ENCODE measurements at places on chromosomes 16 and 17.

DNA sequence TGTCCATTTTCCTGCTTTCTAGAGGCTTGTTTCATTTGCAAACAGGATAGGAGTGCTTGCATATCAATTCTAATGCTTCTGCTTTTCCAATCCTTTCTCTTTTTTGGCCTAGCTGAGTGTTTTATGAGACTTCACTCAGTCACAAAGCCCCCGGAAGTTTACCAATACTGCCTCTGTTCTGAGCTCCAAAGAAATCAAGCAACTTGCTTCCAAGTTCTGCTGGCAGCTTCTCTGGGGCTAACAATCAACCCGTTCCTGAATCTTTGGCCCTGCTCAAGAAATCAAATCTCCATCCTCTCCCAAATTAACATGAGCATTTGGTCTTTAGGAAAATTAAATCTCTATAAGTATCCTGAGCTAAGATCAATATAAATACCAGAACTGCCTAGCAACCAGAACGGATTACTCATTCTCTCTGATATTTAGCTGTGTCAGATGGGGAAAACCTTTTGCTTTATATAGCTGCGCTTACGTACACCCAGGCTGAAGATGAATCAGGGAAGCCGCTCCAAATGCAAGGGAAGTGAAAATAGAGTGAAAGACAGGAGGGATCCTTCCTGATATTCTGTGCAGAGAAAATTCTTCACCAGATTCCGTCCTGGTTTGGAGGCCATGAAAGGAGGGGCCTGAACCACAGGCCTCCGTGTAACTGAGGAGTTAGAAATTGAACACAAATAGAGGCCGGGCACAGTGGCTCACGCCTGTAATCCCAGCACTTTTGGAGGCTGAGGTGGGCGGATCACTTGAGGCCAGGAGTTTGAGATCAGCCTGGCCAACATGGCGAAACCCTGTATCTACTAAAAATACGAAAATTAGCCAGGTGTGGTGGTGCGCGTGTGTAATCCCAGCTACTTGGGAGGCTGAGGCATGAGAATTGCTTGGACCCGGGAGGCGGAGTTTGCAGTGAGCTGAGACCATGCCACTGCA lies 23.3 kb upstream of the GRB2 start:
- DNase-seq: peak; percentile 89

DNA sequence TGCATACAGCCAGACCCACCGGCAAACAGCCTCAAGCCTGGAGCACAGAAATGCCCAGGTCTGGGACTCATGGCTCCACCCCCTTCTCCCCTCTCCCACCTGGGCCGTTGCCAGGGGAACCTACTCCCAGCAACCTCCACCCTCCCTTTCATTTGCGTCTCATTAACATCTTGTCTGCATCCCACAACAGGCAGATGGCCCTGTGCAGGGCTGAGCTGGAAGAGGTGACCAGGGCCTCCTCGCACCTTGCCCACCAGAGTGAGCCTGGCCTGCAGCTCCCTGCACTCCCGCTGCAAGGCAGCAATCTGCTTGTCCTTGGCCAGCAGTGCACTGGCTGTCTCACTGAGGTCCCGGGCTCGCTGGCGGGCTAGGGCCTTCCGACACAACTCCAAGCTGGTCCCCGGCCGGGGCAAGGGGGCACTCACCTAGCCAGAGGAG lies 3.3 kb downstream of the TSPOAP1 start:
- no peak for DNase-seq

DNA sequence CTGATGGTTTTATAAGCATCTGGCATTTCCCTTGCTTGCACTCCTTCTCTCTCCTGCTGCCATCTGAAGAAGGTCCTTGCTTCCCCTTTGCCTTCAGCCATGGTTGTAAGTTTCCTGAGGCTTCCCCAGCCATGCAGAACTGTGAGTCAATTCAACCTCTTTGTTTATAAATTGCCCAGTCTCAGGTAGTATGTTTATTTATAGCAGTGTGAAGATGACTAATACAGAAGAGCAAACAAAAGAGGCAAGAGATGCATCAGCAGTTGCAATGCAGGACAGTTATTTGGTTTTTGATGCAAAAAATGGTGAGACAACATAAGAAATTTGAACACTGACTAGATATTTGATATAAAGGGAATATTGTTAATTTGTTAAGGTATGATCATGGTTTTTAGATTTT lies 16.8 kb downstream of the TMEM100 start:
- no peak for DNase-seq

GRCh38 chr17:62870030-62870541 lies 62.0 kb upstream of the MARCHF10 start:
- DNase-seq: no peak

DNA sequence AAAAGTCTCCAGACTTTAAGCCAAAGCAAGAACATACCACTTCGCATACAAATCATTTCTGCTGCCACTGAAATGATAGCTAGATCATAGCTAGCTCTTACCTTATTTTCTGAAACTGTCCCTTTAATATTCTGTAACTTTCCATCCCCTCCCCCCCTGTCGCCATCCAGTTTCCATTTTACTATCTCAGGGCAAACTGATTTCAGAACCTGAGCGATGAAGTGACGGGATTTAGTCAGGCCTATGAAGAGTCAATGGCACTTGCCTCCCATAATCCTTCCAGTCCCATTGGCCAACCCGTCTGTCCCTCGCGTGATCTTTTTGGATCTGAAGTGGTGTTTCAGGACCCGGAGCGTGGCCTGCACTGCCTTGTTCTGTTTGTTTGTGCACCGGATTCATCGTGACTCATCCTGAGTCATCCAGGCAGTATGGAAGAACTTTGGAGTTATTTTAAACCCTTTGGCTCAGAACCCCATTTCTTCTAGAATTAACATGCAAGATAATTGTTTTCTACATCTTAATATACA lies 199.8 kb upstream of the CHMP6 start:
- DNase-seq: no peak

GRCh38 chr17:27257031-27257357 lies 36.9 kb upstream of the WSB1 start:
- no peak for DNase-seq

- DNase-seq: no peak
These were observed 64.3 kb upstream of the RCVRN start for GRCh38 chr17:9969301-9969935.

- DNase-seq: no peak
These were observed 397 bp downstream of the CDC42EP4 start for GRCh38 chr17:73311428-73311780.

- no peak for DNase-seq
These were observed 50.3 kb downstream of the SCNN1G start for GRCh38 chr16:23232806-23233205.

GRCh38 chr16:48353565-48354163 lies 31.5 kb downstream of the SIAH1 start:
- DNase-seq: peak; percentile 75

DNA sequence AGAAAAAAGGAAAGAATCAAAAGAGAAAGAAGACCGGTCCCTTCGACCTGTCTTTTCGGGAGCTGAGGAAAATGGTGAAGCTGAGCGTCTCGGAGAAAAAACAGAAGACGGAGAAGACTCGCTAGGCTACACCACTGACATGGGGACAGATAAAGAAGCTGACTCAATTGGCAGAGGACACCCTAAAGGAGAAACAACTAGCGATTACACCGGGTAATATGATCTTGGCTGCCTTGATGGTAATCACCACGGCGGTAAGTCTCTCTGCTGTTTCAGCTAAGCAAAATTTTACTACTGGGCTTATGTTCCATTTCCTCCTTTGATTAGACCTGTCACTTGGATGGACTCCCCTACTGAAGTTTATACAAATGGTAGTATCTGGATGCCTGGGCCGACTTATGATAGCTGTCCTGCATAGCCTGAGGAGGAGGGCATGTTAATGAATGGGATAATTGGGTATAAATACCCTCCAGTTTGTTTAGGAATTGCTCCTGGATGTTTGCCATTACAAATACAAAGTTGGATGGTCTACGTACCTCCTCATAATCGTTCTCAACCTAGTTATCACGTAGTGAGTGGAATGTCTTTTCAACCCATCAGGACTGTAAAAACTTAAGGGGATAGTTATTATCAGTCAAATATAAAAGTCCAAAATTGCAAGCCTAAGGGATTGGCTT lies 24.1 kb downstream of the ALOX15B start:
- no peak for DNase-seq

DNA sequence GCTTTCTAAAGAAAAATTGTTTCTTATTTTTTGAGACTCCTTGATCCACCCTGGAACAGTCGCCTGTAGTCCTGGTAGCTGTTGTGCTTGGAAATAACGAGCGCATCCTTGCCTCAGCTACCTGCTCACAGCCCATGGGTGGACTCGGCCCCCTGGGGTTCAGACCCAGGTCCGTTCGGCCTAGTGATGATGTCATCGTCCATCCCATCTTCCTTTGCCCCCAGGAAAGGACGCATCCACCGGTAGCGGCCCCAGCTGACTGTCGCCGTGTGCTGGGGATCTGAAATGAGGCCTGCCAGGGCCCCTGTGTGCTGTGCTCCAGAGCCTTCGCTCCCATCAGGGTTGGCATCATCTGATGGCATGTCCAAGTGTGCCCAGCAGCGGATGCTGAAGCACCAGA lies 12.0 kb upstream of the CACNG1 start:
- DNase-seq: no peak

DNA sequence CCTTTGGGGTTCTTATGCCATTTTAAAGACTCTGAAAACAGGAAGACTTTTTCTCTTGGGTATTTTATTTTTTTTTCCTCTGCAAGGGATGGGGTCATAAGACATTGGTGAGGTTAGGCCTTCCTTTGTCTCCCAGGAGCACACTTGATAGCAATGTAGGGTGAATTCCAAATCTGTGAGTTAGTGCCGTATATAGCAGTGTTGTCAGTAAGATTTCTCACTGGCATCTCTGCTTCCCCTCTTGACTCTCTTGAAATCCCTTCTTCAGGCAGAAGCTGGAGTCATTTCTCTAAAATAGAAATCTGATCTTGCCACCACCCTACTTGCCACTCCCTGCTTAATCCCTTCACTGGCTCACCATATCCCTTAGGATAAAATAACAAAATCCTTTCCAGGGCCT lies 529.7 kb downstream of the WWOX start:
- no peak for DNase-seq

DNA sequence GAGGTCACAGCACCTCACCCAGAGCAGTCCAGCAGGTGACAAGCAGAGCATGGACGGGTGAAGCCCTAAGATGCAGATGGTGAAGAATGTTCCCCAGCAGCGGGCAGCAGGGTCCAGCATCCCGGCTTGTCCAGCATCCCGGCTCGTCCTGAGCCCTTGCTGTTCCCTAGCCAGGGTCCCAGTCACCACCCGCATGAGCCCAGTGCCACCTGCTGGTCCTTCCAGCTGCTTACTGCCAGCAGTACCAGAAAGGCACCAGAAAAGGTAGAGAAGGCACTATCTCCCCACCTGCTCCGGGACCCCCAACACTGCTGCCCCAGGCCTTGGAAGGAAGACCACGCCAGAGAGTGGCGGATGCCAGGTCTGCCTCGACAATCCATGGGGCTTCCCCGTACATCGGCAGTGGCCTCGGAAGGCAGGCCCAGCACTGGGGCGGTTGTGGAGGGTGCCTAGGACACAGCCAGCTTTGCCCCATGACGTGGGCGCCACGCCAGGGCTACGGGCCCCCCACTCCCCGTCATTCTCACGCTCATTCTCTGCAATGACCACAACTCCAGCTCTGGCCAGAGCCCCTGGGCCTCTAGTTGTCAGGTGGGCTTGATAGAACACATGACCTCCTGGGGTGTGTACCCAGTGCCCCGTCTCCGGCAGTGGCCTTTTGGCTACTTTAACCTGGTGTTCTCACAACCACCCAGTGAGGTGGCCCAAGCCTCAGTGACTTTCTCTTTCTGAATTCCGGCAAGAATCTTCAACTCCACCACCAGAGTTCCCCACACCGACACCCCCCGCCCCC lies 1.4 kb downstream of the CENPX start:
- peak; percentile 63 for DNase-seq

GRCh38 chr17:77908501-77908900 lies 50.0 kb upstream of the TNRC6C start:
- no peak for DNase-seq

- no peak for DNase-seq
These were observed 131.8 kb downstream of the IRX5 start for GRCh38 chr16:55062442-55062841.

GRCh38 chr17:67753026-67753425 lies 35.3 kb downstream of the NOL11 start:
- DNase-seq: no peak

DNA sequence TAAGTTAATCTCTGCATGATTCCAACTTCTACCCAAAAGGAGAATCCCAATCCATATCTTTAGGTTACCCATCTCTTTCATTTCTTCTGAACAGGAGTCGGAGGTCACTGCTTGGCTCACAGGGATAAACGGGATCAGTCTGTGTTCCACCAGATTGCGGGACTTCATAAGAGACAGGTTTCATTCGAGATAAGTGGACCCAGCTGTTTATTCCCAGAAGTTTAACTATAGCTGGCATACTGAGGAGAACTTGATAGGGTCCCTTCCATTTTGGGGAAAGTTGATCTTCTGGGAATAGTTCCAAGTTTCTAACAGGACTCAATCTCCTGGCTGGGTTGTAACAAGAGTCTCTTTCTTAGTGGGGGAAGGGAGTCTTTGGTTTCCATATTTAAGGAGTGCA lies 45.4 kb upstream of the ARL4D start:
- DNase-seq: no peak

DNA sequence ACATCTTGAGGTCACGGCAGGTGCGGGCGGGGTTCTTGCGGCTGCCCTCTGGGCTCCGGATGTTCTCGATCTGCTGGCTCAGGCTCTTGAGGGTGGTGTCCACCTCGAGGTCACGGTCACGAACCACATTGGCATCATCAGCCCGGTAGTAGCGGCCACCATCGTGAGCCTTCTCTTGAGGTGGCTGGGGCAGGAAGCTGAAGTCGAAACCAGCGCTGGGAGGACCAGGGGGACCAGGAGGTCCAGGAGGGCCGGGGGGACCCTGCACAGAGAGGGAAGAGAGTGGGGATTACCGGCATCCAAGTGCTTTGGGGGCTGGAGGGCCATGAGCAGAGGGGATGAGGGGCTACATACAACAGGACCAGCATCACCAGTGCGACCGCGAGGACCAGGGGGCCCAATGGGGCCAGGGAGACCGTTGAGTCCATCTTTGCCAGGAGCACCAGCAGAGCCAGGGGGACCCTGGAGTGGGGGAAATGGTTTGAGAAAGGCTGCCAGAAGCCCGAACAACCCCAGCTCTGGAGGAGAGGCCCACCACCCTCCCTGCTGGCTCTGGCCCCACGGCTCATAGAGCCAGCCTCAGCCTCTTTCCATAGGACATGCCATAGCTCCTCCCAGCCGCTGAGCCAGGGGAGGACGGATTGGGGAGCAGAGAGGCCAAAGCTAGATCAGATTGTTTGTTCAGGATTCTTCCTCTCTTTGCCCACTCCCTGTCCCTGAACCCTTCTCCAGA lies 14.6 kb downstream of the COL1A1 start:
- no peak for DNase-seq

DNA sequence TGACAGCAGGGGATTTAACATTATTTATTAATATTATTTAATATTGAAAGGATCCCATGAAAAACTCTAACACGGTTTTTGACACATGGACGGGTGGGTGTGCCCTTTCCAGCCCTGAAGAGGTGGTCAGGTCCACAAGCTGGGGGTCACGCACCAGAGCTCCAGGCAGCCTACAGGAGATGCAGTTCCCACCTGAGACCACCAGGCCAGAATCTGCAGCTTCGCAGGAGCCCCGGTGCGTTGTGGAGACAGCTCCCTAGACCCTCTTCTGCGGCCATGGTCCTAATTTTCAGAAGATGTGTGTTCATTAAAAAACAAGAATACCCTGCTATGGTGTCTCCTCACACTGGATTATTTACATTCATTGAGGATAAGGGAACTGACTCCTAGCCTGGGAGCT lies 331.1 kb downstream of the C16orf95 start:
- no peak for DNase-seq

GRCh38 chr17:4623249-4623648 lies 18.2 kb downstream of the ALOX15 start:
- DNase-seq: peak; percentile 44

GRCh38 chr16:2005646-2006045 lies 4.0 kb downstream of the ZNF598 start:
- DNase-seq: peak; percentile 70

GRCh38 chr17:47717261-47717697 lies 15.8 kb upstream of the TBX21 start:
- no peak for DNase-seq
